ENCODE measurements at places on chromosomes 6 and 20.

DNA sequence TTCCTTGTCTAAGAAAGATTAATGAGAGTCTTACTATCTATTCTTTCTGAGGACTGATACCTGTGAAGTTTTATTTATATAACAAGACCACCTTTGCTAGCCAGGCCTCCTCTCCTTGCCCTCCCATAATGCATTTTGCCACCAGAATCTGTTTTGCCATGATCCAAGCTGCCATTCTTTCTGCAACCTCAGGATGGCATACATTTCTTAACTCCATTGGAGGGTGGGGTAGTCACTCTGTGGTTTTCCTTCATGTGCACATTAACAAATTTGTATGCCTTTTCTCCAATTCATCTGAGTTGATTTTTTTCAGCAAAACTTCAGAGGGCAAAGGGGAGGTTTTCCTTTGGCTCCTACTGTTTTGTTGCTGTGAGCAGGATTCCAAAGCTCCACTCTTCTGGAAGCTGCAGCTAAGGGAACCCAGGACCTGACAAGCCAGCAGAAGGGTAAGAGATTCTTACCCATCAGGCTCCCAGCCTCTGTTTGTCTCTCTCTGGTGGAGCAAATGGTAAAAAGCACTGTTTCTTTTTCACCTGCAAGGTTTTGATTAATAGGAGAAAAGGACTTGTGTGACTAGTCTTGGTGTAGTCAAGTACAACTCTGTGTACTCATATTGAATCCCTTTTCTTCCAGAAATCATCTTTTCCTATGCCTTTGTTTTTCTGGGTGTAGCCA lies 26.2 kb upstream of the ENPP4 start:
- no peak for DNase-seq

GRCh38 chr6:83057705-83058321 lies 7.8 kb downstream of the UBE3D start:
- DNase-seq = peak; percentile 34

- no peak for DNase-seq
Measured at GRCh38 chr6:30035784-30036183, 25.3 kb upstream of the POLR1H start.

DNA sequence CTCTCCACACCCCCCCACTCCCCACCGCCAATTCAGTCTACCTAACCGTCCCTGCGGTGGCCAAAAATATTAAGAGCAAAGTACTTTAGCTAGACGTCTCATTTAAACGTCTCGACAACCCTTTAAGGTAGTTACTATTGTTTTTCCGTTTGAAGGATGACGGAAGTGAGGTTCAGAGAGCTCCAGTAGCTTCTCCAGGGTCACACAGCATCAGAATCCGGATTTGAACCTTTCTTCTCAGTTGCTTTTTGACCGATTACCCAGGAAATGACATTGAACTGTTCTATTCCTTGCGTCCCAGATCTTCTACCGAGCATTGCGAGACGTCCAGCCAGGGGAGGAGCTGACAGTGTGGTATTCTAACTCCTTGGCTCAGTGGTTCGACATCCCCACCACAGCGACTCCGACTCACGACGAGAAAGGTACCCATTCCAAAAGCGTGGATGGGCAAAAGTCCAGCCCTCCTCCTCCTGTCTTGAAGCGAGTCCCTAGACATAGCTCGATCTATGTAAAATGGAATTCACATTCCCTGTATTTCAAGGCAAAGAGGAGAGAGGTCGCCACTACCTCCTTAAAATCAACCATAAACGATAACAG lies 2.4 kb downstream of the PRDM13 start:
- no peak for DNase-seq

DNA sequence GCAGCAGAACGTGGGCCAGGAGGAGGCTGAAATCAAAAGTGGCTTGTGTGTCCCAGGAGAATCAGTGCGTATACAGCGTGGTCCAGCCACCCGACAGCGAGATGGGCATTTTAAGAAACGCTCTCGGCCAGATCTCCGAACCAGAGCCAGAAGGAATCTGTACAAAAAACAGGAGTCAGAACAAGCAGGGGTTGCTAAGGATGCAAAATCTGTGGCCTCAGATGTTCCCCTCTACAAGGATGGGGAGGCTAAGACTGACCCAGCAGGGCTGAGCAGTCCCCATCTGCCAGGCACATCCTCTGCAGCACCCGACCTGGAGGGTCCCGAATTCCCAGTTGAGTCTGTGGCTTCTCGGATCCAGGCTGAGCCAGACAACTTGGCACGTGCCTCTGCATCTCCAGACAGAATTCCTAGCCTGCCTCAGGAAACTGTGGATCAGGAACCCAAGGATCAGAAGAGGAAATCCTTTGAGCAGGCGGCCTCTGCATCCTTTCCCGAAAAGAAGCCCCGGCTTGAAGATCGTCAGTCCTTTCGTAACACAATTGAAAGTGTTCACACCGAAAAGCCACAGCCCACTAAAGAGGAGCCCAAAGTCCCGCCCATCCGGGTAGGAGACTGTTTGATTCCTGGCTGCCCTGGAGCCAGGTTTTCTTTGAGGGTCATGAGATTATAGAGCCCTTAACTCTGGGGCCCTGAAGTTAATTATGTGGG lies 75.3 kb downstream of the ASXL1 start:
- DNase-seq = no peak

DNA sequence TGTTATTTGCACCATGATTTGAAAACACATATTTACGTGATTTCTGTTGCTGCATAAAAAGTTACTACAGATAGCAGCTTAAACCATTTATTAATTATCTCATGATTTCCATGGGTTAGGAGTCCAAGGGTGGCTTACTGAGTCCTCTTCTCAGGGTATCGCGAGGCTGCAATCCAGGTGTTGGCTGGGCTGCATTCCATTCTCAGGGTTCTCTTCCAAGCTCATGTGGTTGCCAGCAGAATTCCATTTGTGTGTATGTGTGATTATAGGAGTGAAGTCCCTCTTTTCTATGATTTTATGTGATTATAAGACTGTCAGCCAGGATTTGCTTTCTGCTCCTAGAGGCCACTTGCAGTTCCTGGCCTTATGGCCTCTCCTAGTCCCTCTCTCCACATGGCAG lies 135.1 kb downstream of the FAM83B start:
- no peak for DNase-seq

DNA sequence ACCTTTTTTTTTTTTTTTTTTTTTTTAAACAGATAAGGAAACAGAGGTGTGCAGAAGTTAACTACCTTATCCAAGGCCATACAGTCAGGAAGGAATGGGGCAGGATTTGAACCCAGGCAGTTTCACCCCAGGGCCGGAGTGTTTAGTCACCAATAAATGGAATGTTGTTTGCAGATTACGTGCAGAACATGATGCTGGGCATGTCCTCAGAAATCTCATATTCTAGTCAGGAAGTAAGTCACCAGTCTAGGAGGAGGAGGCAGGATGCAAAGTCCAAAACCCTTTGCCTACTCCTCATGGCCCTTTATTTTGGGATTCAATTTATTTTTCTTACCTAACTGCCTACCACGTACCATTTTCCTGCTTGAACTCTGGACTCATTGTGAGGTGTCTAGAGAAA lies 57.1 kb upstream of the LRRC1 start:
- DNase-seq = no peak

DNA sequence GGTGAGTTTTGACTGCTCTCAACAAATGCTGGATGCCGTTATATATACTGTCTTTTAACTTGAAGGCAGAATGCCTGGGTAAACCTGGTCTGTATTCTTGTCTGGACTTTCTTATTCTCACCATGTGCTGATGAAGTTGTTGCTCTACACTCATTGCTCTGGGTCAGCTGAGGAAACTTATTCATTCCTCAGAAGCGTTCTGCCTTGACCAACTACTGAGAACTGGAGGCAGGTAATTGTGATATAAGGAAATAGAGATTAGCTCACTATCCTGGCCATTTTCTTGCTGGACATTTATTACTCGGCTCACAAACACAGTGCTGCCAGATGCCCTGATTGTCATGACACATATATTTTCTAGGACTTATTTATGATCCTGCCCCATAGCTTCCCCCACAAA lies 103.6 kb downstream of the DNAH8 start:
- no peak for DNase-seq

DNA sequence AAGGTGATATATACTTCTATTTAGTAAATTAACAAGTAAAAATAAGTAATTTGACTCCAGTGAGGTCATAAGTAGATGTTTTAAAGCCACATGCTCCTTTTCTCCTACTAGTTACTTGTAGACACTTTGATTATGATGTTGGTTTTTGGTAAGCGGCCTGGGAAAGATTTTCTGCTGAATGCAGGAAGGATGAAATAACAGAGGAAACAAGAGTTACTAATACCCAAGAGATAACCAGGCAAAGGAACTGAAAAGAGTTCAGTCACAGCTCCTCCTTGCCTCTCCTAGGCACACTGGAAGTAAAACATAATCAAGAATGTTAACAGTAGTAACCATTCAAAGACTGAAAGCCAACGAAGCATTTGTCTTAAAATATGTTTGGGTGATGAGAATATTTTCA lies 203.3 kb downstream of the RNGTT start:
- DNase-seq = no peak
